Cerebellar cortex (tissue), 1 donor: ENCODE measurements at places on chromosomes 6 and 20.
A peak's percentile ranks its signal among the peaks of the same experiment; 100 is the strongest.

- DNase-seq = peak; percentile 16
These were observed 472.3 kb downstream of the MMUT start for GRCh38 chr6:48990739-48991138.

- DNase-seq = peak; percentile 84
These were observed 46.0 kb downstream of the GTF2H5 start for GRCh38 chr6:158213925-158214674.

DNA sequence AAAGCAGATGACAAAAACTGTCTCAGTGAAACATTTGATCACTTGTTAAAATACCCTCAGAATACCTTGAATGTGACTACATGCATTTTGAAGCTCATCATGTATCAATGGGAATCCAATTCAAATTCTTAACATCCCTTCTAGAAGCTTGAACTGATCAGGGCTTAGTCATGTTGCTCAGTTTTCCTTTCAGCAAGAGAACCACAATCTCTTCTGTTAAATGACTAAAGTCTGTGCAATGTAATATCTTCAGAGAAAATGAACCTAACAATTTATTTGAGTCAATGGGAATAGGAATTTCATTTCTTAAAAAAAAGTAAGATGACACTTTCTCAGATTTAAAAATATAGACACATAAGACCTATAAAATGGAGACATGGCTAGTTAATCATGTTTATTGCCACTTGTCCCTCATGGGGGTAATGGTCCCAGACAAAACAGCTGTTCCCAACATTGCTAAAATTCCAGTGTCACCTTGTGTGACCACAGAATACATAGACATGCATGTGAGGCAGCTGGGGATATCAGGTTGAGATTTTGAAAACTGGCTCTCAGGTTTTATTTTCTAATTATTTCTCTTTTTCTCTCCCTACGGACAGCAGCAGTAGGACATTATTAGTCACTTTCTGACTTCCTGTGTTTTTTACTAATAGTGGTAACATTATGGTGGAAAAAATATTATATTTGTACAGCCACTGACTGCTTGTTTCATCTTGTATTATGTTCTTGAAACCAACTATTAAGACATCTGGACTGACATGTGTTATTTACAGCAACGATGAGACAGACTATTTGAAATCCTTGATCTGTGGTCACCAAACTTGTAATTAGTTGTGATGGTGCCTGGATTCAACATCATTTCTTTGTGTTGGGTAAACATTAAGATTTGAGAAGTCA lies 192.5 kb downstream of the COL9A1 start:
- DNase-seq = no peak

- no peak for DNase-seq
These were observed 7.9 kb upstream of the EEF1E1 start for GRCh38 chr6:8110117-8110721.

GRCh38 chr6:134358320-134358719 lies 40.4 kb upstream of the SGK1 start:
- no peak for DNase-seq

GRCh38 chr6:147057188-147057587 lies 147.0 kb upstream of the STXBP5 start:
- DNase-seq = no peak

- DNase-seq = no peak
These were observed 1.5 kb upstream of the TUBB2B start for GRCh38 chr6:3228771-3229565.

DNA sequence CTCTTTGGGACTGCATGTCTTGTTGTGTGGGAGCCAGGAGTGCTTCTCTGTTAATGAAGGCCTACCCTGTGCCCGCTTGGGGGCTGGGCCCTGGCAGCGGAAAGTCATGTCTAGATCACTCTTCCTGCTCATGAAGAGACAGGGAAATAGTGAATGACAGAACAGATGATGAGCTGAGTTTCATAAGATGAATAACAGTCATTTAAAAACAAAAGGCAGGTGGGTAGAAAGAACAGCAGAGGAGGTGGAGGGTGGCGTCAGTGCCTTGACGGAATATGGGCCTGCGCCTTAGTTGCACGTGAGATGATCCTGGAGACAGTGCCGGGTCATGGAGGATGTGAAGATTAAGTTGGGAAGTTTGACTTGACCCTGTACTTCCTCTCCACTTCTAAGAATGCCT lies 85.5 kb downstream of the ARID1B start:
- DNase-seq = no peak

GRCh38 chr6:105431226-105431625 lies 28.3 kb upstream of the PREP start:
- peak; percentile 68 for DNase-seq

GRCh38 chr6:75278474-75279077 lies 6.0 kb downstream of the TMEM30A start:
- DNase-seq = no peak

GRCh38 chr6:158559338-158559894 lies 475 bp upstream of the TMEM181 start:
- DNase-seq = peak; percentile 21

DNA sequence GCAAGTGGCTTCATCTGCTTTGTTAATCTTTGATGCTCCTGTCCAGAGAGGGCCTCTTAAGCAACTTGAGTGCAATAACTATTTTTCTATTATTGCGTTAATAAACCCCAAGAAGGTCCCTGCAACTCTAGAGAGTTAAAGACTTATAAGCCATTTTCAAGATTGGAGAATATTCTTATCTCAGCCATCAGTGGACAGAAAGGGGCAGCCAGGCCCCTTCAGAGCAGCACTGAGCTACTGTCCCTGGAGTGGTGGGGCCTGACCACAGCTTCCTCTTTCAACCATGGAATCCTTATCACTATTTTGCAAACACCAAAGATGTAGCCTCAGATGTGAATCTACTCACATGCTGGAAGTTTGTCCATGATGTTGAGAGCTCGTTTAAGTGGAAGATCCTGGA lies 2.8 kb upstream of the MAS1L start:
- no peak for DNase-seq
